ENCODE measurements at places on chromosomes 3 and 15.

- no peak for DNase-seq
Measured at GRCh38 chr3:8187996-8188395, 313.6 kb upstream of the LMCD1 start.

GRCh38 chr3:64361962-64362735, 136.9 kb upstream of the PRICKLE2 start:
- DNase-seq: no peak

DNA sequence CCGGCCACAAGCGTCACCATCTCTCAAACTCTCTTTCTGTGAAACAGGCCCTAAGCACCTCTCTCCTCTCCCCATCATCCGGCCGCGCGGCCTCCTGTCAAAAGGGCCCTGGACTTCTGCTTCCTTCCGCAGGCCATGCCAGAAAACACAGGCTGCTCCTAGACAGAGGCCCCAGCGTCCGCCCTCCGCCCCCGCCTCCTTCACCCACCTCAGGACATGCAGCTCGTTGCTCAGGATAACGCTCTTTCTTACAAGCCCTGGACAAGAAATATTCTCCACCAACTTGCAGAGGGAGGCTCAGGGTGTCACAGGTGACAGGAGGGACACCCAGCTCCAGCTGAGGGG, 212.0 kb downstream of the XXYLT1 start:
- DNase-seq: no peak

- DNase-seq: no peak
Measured at GRCh38 chr15:68201879-68202261, 3.3 kb downstream of the CALML4 start.

DNA sequence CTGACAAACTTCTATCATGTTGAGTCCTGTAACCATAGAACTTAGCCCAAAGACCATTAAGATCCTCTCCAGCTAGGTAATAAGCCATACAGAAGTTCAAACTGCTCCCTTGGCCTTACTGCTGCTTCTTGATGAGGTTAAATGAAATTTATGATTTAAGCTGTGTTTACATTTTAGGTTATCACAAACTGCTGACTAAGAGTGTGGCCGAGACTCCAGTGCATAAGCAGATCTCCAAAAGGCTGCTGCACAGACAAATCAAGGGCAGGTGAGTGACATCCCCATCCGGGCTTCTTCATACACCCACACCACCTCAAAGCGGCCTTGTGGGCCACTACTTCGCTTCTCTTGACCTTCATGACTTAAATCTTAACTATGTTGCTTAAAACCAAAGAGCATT, 39.0 kb downstream of the KIF7 start:
- DNase-seq: no peak

DNA sequence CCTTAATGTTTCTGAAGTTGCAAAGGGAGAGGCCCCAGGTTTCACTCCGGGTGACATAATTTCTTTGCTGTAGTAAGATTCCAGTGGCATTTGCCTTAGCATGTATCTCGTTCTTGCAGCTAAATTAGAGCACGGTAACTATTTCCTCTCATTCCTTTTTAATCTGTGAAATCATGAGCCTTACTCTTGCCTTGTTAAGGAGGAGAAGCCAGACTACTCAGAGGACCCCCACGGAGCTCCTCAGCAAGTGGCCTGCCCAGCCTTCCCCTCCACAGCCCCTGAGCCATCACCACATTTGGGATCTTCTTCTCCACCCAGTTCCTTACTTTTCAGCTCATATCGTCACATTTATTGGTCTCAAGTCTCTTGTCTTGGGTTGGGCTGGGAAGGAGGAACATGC, 54.2 kb downstream of the ABHD2 start:
- DNase-seq: no peak

DNA sequence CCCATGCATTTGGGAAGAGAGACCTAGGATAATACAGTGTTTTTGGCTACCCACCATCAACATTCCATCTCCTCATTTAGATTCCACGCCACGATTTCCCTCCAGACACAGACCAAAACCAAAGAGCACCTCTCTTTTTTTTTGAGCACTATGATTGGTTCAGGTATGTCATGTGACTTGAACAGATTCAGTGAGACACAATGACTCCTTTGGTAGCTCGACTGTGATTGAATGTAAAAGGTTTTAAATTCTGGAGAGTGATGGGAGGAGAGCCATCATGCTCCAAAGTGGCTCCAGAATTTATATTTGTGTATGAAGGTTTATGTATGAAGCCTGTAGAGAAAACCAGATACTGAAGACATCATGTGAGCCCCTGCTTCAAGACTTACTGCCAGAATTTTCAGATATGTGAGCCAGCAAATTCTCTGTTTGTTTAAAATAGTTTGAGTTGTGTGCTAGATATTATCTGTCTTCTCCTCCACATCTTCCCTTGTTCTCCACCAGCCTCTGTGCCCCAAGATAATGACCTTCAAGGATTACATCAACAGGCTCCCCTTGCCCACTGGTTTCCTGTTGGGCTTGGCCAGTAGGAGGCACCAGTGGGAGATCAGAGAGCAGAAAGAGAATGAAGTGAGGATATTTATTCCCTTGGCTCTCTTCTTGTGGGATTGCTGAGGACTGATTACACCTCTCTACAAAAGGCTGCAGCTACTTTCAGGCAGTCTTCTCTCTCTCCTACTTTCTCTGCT, 12.5 kb downstream of the MYD88 start:
- no peak for DNase-seq

GRCh38 chr15:94731286-94731685, 499.9 kb downstream of the MCTP2 start:
- no peak for DNase-seq

- DNase-seq: peak; percentile 10
Measured at GRCh38 chr3:180808823-180809575, 103.5 kb upstream of the FXR1 start.

DNA sequence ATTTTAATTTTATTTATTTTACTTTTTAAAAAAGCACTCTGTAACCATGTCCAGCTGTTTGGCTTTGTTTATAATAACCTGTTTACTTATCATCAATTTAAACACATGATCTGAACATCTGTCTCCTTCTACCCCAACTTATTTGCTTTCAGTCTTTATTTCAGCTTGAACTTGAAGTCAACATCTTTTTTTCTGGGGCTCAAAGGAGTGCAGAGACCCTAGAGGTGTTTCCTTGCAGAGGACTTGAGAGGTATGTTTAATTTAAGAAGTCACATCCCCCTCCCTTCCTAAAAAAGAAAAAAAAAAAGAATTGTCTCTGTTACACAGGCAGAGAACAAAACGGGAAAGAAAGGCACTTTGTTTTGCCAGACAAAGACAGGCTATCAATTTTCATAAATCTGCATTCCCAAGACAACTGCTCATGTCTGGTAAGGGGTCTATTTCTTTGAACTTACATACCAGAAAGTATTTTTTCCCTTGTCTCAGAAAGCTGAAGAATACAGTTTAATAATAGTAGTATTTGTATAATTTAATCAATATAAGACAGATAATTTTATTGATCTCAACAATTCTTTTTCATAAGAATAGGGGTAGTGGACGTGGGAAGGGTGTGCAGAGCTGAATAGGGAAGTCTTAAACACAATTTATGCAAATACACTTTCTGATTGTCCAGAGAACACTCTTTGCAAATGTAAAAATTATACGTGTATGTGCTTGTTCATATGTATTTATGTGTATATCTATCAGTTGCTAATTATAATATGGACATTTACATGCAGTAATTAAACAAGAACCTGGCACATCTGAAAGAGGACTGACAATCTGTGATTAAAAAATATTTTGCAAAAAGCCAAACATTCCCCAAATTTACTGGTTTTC, 109.7 kb upstream of the PDZRN3 start:
- DNase-seq: no peak

GRCh38 chr15:88990185-88990679, 77.1 kb upstream of the MFGE8 start:
- no peak for DNase-seq

DNA sequence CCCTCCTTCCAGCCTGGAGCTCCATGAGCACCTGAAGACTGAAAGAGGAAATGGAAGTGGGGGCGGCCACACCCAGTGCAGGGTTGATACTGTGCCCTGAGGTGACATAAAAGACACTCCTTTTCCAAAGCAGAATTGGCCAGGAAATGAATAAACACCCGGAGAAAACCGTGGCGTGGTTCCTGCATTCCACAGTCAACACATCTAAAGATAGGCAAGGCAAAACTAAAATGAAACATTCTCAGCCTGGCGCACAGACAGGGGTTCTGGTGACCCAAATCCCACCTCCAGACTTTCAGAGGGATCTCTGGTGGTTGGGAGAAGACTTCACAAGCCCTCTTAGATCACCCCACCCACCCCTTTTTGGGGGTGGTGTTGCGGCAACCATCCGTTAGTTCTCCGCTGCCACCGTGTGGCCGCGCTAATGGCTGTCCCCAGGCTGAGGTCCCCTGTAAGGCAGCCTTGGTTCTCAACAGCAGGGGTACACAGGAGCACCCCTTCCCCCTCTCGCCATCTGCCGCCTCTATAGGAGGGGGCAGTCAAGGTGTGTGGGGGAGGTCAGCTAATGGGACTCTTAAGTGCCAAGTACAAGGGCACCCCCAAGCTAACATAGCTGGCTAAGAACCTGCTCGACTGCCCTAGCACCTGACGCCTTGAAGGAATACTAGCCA, 2.5 kb upstream of the MST1R start:
- no peak for DNase-seq

- no peak for DNase-seq
Measured at GRCh38 chr15:85407421-85408269, 27.2 kb downstream of the AKAP13 start.

DNA sequence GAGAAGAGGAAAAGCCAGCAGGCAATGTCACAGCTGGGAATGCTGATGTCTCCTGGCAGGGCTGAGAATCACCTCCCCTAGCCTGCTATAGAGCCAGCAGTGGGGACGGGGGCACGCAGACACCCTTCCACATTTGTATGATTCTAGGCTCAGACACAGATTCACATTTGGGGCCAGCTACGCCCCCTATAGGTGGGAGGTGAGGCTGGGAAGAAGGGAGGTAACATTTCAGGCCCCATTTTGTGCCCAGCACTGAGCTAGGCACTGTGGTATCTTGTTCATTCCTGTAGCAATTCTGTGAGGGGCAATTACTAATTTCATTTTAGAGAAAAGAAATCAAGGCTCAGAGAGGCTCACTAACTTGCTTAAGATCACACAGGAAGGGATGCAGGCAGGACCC, 15.9 kb upstream of the ACAD9 start:
- no peak for DNase-seq

- DNase-seq: peak; percentile 26
Measured at GRCh38 chr3:179068779-179069530, 2.7 kb downstream of the ZMAT3 start.

DNA sequence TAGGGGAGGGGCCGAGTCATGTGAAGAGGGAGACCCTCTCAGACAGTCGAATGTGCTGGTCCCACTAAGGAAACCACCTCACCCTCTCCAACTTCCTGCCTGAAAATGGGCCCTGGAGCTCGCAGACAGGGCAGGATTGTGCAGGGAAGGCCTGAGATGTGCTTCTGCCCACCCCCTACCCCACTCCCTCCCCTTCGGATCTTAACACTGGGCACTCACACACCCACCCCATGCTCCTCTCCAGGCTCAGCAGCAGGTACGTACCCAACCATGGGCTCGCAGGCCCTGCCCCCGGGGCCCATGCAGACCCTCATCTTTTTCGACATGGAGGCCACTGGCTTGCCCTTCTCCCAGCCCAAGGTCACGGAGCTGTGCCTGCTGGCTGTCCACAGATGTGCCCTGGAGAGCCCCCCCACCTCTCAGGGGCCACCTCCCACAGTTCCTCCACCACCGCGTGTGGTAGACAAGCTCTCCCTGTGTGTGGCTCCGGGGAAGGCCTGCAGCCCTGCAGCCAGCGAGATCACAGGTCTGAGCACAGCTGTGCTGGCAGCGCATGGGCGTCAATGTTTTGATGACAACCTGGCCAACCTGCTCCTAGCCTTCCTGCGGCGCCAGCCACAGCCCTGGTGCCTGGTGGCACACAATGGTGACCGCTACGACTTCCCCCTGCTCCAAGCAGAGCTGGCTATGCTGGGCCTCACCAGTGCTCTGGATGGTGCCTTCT, 20.0 kb downstream of the ATRIP start:
- DNase-seq: no peak

GRCh38 chr3:46010519-46011113, 15.0 kb upstream of the FYCO1 start:
- no peak for DNase-seq

- DNase-seq: no peak
Measured at GRCh38 chr3:49715611-49716121, 3.8 kb downstream of the AMIGO3 start.

DNA sequence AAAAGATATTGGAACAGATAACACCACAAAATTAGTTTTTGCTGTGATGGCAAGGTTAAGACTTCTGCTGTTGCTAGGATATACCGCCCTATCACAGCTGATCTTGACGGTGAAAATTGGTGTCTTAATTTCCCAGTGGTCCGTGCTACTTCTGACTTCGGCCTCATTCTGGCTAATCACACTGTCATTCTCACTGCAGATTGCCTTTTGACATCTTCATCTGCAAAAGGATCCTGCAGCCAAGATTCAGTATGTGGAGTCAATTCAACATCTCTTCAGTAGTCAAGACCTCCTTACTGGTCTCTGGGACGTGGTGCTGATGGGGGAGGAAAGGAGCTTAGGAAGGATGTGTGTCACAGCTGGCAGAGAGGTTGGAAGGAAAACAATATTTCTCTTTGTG, 438.6 kb downstream of the WDR72 start:
- no peak for DNase-seq

DNA sequence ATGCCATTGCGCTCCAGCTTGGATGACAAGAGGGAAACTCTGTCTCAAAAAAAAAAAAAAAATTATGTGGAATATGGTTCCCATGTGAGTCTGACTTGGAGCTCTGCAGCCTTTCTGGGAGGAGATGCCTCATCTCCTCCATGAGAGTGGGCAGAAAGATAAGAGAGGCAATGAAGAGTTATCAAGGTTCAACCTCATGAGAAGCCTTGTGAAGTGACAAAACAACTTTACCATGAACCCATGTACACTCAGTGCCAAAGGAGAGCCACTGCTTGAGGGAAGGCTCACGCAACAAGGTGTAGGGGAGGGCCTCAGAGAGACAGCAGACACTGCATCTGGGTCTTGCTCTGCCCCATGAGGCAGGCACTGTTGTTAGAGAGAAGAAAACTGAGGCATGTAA, 75.7 kb downstream of the CD200R1L start:
- DNase-seq: no peak

GRCh38 chr3:139460076-139460475, 16.2 kb downstream of the RBP2 start:
- DNase-seq: no peak

GRCh38 chr3:8970971-8971589, 7.8 kb upstream of the RAD18 start:
- DNase-seq: no peak

GRCh38 chr3:172302203-172302602, 146.1 kb downstream of the GHSR start:
- DNase-seq: no peak

GRCh38 chr3:122390665-122391064, 6.7 kb downstream of the FAM162A start:
- no peak for DNase-seq

GRCh38 chr3:25820366-25820765, 30.5 kb downstream of the OXSM start:
- DNase-seq: no peak

DNA sequence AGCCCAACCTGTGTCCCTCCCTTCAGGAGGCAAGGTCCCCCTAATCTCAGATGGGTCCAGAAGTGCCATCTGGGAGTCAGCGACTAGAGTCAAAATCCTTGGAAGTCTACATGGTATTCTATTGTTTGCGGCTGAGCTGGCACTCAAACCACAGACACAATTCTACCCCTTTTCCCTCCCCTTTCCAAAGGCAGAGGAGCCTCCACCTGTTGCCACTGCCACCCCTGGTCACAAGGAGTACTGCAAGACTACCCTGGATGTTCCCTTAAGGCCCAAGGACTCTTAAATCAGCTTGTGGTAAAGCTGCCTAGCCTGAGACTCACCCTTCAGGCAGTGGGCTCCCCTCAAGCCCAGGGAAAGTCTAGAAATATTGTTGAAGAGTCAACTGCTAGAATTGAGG, 4.3 kb upstream of the OR5H6 start:
- DNase-seq: no peak
